ENCODE measurements at places on chromosomes 1 and 21.

DNA sequence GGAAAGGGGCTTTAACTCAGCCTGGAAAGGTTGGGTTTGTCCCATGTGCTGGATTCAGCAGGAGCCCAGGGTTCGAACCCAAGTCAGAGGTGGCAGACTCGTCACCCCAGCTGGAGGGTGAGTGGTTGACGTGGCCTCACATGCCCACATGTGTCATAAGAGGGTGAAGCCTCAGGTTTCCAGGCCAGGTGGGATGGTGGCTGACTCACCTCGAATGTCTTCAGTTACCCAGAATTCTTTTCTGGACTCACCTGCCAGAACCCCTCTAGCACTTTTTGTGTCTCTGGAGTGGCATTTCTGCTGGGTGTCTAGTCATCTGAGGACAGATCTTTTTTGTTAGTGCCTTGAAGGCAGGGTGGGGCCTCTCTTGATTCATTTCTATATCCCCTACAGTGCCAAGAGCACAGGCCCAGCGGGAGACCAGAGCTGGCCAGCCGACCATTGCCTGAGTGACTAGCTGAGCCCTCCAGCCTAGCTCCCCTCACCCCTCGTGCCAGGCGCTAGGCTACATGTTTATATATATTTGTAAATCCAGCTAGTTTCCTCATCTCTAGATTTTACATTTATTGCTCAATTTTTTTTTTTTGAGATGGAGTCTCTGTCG, 28.1 kb downstream of the IL6R start:
- DNase-seq, result no peak

GRCh38 chr1:176529395-176530090, 66.6 kb downstream of the PAPPA2 start:
- DNase-seq, result no peak

DNA sequence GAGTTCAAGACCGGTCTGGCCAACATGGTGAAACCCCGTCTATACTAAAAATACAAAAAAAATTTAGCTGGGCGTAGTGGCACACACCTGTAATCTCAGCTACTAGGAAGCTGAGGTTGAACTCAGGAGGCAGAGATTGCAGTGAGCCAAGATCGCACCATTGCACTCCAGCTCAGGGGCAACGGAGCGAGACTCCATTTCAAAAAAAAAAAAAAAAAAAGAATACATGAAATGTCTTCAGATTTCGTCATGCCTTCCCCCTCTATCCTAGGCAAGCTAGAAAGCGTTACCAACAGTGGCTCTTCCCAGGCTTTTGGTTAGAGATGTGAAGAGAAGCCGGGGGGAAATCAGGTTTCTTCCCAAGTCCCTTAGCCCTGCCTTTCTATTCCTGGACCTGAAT, 3.6 kb downstream of the TFF1 start:
- DNase-seq, result no peak

- no peak for DNase-seq
These were observed 1363.2 kb upstream of the ADGRL4 start for GRCh38 chr1:80369780-80370179.

- DNase-seq, result no peak
These were observed 54.6 kb upstream of the MORC3 start for GRCh38 chr21:36265431-36265830.

DNA sequence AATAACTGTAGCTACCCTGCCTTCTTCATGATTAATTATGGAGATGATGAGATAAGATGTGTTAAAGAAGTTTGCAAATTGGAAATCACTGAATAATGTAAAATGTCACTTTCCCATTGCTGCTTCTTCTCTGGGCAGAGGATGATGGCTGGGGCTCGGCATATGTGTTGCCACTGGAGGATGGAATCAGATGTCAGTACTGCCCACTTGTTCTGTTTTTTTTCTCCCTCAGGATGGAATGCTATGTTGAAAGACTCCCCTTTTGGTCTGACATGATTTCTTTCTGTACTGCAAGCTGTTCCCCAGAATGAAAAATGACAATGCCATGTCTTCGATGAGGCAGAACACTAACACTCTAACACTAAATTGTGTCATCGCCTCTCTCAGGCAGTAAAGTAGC, 373.9 kb upstream of the SPAG17 start:
- no peak for DNase-seq

GRCh38 chr1:107139833-107140702, 771 bp upstream of the NTNG1 start:
- peak; percentile 55 for DNase-seq

- DNase-seq, result peak; percentile 13
These were observed 7.6 kb downstream of the CYP4B1 start for GRCh38 chr1:46806196-46807020.

GRCh38 chr1:28145728-28146127, 30.8 kb downstream of the PTAFR start:
- DNase-seq, result no peak

- DNase-seq, result no peak
These were observed 50.3 kb downstream of the MYSM1 start for GRCh38 chr1:58649555-58649954.

Measured in endothelial cell (in vitro differentiated cells).